ENCODE measurements at places on chromosomes 1 and 21.
A peak's percentile ranks its signal among the peaks of the same experiment; 100 is the strongest.

DNA sequence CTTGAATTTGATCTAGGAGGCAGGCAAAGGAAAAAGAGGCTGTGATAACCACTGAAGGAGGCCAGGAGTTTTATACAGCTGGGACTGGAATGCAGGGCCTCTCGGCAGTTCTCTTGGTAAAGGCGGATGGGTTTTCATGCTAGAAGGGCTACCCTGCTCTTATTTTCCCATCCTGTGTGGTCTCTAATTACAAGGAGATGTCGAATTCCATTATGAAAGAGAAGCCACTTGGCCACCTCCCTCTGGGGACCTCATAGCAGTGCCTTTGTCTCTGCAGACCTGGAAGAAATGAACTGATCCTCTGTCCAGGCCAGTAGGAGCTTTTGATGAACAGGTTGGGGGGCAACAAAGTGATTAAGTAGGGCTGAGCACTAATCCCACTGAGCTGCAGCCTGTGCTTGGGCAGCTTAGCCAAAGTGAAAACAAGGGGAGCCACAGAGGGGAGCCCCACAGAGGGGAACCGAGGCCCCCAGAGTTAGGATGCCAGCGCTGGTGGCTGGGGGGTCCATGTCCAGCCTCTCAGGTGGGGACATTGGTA is 42.2 kb upstream of the BCAR3 start:
- DNase-seq, result no peak

GRCh38 chr1:115337633-115338456 is at the start of gene NGF:
TSS of gene NGF (minus strand) at chr1:115338249. CDS start at chr1:115286795, 51,454 bp downstream.
- DNase-seq, result no peak

DNA sequence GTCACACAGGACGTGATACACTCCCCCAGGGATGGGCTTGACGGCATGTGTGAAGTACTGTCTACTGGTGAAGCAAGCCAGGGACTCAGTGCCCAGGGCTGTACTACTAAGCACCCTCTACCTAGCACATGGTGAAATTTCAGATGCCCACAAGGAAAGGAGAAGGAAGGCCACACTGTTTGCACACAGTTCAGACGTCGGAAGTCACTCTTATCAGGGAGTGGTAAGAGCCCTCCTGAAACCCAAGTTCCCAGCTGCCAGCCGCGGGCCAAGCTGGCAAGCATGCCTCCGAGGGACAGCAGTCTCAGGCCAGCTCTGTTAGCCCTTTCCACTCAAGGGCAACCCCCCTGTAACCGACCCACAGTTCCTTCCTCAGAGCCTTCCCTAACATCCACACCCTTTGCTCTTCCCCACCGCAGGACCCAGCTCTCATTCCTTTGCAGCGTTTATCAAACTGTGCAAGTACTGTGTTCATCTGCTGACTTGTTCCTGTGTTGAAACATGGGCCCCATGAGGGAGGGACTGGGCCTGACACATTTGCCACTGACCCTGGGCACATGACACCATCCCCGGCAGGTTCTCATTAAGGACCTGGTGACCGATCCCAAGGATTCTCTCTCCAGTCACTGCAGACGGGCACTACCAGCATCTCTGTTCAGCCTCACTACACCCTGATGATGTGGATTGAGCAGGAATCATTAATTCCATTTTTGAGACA is 58.5 kb downstream of the SLC66A1 start:
- no peak for DNase-seq

DNA sequence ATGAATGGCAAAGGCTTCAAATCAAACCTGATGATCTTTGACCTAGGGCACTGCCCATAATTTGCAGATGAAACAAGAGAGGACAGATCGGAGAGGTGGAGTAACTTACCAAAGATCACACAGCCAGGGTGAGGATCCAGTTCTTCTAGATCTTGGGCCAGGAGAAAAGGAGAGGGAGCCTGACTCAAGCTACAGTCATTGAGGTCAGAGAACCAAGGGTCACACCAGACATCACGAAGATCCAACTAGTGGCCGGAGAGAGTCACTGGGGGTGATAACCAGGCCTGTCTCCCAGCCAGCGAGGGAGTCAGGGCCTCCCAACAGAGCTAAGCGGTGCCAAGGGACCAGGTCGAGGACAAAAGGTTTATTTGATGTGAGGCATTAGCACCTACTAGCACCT is 115.0 kb downstream of the RIPK4 start:
- no peak for DNase-seq

DNA sequence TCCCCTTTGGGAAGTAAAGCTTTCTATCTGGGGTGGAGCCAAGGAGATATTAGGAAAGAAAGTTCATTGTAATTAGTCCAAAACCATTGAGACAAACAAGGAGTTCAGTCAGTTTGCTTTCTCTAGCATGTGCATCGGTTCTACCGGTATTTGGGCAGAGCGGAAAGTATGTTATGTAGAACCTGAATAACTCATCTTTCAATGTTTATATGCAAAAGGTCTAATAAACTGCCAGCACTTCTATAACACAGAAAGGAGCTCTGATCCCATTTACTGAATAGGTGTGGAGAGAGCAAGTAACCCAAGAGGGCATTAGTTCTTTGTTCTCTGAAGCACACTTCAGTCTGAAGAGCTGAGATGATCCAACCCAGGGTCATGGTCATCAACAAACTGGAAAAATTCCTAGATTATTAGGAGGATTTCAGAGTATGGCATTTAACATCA is 3.5 kb downstream of the TGFB2 start:
- DNase-seq, result no peak

DNA sequence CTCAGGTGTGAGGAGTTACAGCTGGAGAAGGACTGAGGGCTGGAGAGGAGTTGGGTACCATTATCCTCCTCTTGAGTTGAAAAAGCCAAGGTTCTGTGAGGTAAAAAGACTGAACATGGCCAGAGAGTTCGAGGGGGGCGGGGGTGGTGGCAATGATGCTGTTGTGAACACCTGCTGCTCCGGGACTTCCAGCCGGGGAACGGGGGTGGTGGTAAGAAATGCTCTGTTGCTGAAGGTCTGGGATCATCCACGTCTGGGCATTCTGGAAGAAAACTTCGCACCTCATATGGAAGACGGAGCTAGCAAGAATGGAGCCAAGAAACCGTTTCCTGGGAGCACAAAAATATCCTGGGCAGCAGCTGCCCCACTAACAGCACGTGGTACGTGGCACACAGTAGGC is 20.1 kb upstream of the ALPL start:
- no peak for DNase-seq

DNA sequence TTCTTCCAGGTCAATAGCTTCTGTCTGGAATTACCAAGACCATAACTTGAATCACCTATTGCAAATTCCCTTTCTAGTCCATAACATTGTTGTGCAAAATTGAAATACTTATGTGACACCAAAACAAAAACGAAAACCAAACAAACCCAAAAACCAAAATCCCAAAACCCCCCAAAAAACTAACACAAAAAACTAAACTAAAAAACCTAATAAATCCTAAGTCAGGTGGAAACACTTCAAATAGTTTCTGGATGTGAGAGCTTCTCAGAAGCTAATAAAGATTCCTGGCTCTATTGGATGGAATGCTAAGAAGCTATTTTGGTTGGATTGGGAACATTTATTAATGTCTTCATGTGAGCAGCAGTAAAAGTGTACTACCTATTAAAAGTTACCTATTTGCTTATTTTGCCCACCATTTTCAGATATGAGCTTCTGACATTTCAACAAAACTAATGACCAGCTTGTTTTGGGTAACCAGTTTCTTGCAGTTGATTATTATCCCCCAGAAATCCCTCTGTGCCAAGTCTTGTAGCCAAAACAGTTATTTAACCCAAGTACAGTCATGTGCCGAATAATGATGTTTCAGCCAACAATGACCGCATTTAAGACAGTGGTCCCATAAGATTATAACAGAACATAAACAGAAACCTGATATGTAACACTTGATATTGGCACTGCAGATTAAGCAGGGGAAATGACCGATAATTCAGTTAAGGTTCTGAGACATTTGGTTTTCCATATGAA is 76.4 kb downstream of the LTN1 start:
- no peak for DNase-seq

- no peak for DNase-seq
Observed at GRCh38 chr1:187952446-187952845, 1123.7 kb downstream of the PLA2G4A start.

GRCh38 chr1:119222271-119222670 is 81.8 kb upstream of the WARS2 start:
- DNase-seq, result no peak

GRCh38 chr1:201946224-201946908 is at the start of gene LMOD1:
TSS of gene LMOD1 (minus strand) at chr1:201946548. CDS start at chr1:201946340, 208 bp downstream.
- DNase-seq, result peak; percentile 27

GRCh38 chr1:229342656-229343569 is at the start of gene CCSAP:
TSS of gene CCSAP (minus strand) at chr1:229343047. CDS start at chr1:229342465, 582 bp downstream.
- DNase-seq, result no peak

DNA sequence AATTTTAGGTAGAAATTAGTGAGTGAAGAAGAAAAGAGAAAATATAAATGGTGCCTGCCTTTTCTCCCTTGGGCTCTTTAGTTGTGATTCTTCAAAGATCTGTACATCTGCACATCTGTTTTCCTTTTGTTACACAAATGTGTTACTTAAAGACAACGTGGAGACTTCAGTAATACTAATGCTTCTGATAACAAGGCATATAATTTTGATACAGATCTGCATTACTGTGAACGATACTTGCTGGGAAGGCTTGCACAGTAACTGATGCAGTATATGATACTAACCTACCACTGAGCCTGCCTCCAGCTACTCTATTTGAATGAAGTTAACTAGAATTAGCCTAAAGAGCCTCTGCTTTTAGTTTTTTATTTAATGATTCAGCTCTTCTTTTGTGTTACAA is 244.6 kb downstream of the COL11A1 start:
- DNase-seq, result no peak

- DNase-seq, result no peak
Observed at GRCh38 chr1:22437573-22437972, 14.1 kb upstream of the ZBTB40 start.

DNA sequence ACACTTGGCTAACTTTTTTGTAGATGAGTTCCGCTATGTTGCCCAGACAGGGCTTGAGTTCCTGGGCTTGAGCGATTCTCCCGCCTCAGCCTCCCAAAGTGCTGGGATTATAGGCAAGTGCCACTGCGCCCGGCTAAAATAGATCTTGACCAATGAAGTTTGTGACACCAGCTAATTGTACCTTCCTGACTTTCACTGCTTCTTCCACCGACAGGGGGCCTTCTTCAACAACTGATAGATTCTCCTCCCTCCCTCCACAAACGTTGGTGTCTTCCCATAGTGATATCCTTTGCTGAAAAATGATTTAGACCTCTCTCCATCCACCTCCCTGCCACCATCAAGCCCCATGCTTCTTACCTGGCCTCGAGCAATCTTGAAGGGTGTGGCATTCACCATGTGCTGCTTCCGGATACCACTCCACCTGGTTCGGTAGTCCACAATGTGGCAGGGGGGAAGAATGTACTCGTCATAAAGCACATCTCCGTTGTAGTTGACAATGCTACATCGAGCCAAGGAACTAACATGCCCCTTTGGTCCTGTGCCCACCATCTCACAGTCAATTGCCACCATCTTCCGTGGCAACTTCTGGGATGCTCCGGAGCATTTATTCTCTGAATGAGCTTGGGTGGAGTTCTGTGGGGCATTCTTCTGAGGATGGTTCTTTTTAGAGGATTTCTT is 1.6 kb upstream of the METTL25B start:
- DNase-seq, result no peak

DNA sequence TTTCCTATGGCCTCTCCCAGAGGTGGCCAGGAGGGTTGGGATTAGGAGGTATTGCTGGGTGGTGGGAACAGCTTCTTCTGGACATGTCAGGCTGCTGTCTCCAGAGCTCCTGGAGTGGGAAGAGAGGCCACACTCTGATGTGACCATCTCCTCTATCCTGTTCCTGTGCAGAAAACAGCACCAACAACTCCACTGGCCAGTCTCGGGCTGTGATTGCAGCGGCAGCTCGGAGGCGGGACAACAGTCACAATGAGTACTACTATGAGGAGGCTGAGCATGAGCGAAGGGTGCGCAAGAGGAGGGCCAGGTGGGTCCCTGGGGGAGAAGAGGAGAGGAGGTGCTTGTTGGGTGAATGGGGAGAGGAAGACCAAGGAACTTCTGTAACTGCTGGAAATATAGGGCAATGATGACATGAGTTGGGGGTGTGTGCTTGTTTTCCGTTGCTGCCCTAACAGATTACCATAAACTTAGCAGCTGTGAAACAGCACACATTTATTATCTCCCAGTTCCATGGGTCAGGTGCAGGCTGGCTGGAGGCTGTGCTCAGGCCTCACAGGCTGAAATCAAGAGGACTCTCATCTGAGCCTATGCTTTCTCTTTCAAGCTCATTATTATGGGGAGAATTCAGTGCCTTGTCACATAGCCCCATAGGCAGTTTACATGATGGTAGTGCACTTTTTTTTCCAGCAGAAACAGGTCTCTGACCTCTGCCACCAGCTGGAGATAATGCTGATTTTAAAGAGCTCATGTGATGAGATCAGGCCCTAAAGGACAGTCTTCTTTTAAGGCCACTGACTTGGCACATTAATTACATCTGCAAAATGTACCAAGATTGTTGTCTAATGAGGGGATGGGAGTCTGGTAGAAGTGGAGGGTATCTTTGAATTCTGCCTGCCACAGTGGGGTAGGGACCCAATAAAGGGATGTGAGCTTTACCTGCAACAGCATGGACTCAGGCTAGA is 20.8 kb downstream of the VANGL2 start:
- DNase-seq, result no peak

DNA sequence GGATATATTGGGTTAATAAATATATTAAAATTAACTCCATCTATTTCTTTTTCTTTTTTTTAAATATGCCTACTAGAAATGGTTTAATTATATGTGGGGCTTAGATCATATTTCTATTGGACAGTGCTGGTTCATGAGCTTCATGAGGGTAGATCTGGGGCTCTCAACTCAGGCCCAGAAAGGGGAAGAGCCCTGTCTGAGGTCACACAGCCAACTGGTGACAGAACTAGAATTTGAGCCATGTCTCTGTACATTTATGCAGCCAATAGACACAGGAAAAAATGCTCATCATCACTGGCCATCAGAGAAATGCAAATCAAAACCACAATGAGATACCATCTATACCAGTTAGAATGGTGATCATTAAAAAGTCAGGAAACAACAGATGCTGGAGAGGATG is 5.1 kb upstream of the EPHB2 start:
- DNase-seq, result no peak

DNA sequence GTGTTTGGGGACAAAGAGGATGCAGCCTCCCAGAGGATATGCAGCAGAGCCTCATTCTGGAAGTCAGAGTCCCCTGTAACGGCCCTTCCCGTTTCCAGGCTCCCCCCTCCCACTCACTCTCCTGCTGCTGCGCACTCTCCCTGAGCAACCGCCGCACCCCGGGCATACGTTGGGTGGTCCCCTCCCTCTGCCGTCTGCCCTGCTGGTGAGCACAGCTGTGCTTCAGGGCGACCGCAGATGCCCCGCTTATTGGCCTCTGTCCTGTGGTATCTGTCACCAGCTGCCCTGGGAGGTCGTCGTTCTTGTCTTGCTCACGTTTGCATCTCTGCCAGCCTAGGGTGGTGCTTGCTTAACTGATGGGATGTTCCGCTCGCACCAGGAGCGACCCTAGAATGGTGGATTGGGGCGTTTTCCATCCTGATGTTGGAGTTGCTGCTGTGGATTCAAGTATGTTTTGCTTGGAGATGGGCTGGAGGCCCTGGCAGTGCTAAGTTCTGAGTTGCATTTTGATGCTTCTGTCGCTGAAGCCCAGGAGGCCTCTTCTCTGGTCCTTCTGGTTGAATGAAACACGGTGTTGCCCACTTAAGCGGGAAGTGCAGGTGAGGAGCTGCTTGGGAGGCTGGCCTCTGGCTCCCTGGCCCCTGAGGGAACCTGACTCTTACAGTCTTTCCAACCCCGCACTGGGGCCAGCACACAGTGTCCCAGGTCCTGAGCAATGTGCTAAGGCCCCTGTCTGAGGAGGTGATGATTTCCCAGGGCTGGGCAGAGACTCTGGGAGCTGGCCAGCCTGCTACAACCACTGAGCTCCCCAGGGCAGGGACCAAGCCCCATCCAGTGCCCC is 3.2 kb downstream of the TMEM201 start:
- DNase-seq, result no peak
